ENCODE measurements at places on chromosomes 3 and 15.

GRCh38 chr3:27072810-27073651 is 296.2 kb downstream of the NEK10 start:
- no peak for DNase-seq

DNA sequence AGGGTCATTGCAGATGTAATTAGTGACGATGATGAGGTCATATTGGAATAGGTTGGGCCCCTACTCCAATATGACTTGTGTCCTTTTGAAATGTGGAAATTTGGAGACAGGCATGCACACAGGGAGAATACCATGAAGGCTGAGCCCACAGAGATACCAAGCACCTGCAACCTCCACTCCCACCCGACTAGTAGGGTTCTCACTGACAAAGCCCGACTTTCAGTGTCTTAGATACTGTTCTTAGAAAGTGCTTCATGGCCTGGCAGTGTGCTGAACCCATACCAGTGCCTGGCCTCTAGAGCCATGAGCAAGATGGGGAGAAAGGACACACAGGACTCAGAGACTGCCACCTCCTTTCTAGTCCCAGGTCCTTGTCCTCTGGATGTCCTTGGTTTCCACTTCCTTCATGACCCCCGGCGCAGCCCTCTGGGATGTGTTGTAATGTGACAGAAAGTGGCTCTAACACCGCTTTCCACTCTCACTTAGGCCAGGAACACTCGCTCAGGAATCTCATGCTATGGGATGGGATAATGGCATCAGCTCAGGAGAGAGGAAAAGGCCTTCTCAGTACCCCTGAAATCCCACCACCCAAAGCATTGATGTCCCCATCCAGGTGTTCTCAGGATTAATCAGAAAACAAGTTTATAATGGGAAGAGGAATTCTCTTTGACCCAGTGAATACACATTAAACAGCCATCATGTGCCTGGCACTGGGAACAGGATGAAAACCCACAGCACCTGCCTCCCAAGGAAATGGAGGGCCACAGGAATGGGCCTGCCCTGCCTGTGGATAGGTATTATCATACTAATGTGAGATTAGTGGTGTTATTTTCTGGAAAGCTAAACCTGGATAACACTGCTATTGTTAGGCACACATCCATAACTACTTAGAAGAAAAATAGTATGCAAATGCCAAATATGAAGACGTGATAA is 59.9 kb downstream of the RPL39L start:
- no peak for DNase-seq

- no peak for DNase-seq
Measured at GRCh38 chr15:34014556-34014955, 24.4 kb downstream of the AVEN start.

DNA sequence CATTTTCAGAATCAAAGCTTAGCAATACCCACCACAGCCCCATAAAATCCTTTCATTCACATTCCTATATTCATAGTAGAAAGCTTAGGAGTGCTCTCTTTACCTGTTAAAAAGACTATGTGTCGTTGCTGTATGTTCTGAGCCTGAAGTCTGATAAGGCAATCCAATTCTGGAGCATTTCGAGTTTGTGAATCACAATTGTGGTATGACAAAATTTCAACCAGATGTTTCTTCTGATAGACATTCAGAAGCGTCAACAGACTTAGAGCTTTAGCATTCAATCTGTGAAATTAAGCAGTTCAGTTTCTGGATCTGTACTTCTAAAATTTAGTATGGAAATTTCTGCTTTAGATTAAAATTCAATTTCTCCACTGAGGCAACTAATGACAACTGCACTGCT is 58.3 kb downstream of the TASOR start:
- DNase-seq: no peak

DNA sequence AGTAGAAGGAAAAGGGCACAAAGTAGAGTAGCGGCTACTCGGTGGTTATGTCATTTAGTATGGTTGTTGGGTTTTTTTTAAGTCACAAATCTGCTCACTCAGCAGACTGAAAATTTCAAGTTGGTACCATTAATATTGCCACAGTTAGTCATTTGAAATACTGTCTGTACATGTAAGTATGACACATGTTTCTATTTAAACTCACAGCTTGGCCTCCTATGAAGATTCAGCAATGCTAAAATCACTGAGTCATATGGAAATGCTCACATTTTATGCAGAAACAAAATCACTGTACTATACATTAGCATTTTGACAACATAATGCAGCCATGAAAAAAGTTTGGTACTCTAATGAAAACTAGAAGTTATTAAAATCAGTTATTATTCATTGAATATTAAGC is 571.9 kb downstream of the TAFA4 start:
- DNase-seq: no peak

GRCh38 chr3:12136371-12136770 is 22.3 kb downstream of the TIMP4 start:
- no peak for DNase-seq

Measured in KBM-7 (cell line).